Activated CD8-positive, alpha-beta memory T cell treated with anti-CD3 and anti-CD28 coated beads for 1 hour (primary cell): ENCODE measurements at places on chromosomes 13 and 19.

- no peak for DNase-seq
Observed at GRCh38 chr13:44362394-44363040, 11.1 kb upstream of the SERP2 start.

DNA sequence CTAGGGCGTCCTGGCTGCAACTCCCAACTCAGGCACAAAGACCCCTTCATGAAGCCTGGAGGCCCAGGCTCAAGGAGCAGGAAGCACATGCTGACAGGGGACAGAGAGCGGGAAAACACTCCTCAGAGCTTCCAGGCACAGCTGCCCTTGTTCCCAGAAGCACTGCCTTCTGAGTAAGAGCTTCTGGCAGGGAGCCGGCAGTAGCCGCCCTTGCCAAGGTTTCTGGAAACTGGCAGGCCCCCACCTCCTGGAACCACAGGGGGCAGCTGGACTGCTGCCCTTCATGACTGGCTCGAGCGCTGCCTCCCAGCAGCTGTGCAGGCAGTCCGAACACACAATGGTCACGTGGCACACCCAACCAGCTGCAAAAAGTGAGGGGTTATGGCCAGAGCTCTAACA lies 33.6 kb upstream of the EPHX3 start:
- no peak for DNase-seq

DNA sequence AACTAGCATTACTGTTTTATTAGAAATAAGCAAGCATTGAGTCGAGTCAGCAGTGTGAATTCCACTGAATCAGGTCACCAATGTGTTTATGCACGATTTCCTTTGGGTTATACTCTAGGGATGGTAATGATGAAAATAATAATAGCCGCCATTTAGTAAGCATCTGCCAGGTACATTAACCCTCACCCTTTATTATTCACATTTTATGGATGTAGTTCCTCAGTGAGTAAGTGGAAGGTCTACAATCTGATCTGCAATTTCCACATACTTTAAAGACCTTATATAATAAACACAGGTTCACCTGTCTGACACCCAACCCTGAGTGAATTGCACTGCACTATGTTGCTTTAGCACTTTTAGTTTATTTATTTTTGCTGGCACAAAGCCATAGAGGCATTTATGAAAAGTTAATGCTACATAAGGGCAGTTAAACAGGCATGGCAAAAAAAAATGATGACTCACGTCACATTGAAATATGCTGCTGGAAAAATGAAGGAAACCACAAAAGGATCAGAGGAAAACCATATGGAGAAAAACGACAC lies 122.4 kb downstream of the TRPC4 start:
- no peak for DNase-seq

DNA sequence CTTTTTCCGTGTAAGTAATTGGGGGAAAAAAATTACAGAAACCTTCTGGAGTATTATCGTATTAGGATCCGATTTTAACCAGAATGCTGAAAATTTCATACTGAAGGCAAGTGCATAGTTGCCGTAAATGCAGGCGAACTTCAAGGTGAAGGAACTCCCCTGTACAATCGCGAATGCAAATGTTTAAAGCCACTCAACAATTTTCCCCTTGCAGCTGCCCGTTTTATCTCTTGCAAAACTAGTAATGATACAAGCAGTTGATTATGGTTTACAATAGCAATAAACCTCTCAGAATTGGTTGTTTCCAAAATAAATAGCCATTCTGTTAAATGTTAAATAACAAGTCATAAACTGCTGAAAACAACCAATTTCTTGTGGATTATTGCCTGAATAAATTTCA lies 105.7 kb downstream of the DNAJC15 start:
- no peak for DNase-seq

- no peak for DNase-seq
Observed at GRCh38 chr13:96297360-96297759, 207.5 kb downstream of the HS6ST3 start.

DNA sequence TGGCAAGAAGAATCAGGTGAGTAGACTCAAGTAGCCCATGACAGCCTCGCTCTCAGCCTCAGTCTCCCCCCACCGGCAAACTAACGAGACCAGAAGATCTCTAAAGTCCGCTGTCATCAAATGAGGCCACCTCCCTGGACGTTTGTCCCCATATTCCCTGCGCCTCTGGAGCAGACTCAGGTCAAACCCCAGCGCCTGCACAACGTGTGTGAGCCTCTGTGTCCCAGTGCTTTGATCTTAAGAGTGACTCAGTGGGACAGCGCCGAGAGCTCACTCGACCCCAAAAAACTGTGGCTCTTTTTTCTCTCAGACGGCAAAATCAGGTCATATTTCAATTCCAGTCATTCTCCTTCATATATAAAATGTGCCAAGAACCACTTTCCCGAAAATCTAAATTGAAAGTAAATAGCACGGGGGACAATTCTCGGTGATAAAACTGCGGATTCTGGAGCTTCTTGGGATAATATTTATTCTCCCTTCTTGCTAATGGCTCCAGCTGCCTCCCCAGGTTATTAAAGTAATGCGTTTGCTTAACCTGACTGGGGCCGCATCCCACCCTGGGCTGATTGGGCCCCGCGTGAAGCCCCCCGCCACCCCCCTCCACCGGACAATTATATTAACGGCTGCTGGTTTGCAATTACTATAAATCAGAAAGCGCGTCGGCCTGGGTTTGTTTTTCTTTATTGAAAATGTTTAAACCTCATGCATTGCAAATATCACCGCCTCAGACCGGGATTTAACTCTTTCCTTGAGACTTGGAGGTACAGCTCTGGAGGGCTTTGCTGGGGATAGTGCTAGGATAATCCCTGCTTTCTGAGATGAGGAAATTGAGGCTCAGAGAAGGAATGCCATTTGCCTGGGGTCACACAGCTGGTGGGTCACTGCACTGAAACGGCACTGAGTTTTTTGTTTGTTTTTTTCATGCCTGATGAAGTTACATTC lies 37.5 kb upstream of the ZNRF4 start:
- no peak for DNase-seq

GRCh38 chr13:39859898-39860297 lies 204.4 kb downstream of the COG6 start:
- DNase-seq: no peak

- no peak for DNase-seq
Observed at GRCh38 chr13:95267662-95268342, 33.4 kb downstream of the ABCC4 start.

DNA sequence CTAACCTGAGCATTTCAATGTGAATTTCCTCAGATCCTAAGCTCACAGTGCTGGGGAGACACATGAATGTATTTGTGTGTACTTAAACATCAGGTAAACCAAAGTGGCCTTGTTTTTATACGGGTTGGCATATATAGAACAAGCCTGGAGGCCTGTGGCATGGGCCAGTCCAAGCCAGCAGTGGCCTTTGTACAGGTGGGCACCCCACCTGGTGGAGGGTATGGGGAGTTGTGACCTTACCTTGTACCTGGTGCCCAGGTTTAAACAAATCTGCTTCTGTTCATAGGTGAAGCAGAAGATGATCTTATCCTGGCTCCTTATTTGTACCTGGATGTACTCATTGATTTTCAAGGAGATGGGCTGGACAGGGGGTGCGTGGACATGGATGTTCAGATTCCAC lies 71.0 kb downstream of the ERICH6B start:
- DNase-seq: no peak

- DNase-seq: no peak
Observed at GRCh38 chr13:90362707-90363106, 984.8 kb upstream of the MIR17HG start.

- DNase-seq: no peak
Observed at GRCh38 chr19:4547303-4548237, 7.7 kb upstream of the LRG1 start.

DNA sequence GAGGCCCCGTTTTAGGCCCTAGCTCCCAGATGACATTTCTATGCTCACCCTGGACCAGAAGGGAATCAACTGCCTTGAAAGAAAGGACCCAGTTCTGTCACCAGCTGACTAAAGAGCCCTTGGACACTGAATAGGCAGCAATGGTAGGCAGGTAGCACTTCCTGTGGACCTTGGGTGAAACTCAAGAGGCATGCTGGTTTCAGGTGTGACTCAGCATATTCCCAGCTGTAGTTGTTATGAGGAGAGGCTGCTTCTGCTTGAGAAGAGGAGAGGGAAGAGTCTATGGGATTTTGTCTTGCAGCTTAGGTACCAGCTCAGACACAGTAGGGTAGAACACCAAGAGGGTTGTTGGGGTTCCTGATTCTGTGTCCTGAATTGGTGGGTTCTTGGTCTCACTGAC lies 37.9 kb upstream of the HTR2A start:
- no peak for DNase-seq

GRCh38 chr13:33773790-33774462 lies 44.0 kb upstream of the RFC3 start:
- DNase-seq: no peak
